ENCODE measurements at places on chromosomes 6 and 20. TPM values are rescaled to one million over a fixed set of nuclear protein-coding genes. Genes with fewer than 3 reads are reported as not detected.

The RAMACL gene
- polyA plus RNA-seq = 0.21 TPM

The CST5 gene
- polyA plus RNA-seq = not detected

The GSTA3 gene
- polyA plus RNA-seq = 2.5 TPM

The VPS16 gene
- polyA plus RNA-seq = 36.4 TPM

The PRELID3B gene
- polyA plus RNA-seq = 55.4 TPM

The BTNL2 gene
- polyA plus RNA-seq = 1.7 TPM

The FGD2 gene
- polyA plus RNA-seq = 3.1 TPM

The ATP6V1G2 gene
- polyA plus RNA-seq = 4.1 TPM

The SLC25A27 gene
- 145 TPM for polyA plus RNA-seq

The F13A1 gene
- polyA plus RNA-seq = 58.9 TPM

The BEND3 gene
- polyA plus RNA-seq = 7.1 TPM

The TFEB gene
- 10.6 TPM for polyA plus RNA-seq

DNA sequence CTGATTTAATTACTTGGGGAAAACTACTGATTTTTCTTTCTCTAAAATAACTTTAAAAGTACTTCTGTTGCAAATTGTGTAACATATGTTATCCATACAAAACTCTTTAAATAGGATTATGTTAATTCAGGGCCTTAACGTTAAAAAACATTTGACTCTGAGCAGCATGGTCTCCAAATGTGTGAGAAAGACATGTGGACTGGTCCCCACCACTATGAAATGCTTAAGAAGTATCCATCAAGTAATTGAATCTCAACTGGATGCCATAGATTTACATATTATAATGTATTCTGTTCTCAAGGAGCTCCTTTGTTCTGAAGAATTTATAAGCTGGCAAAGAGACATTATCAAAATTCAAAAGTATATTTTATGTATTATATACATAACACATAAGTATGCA is 130.8 kb upstream of the HEY2 start:
- DNase-seq = no peak

DNA sequence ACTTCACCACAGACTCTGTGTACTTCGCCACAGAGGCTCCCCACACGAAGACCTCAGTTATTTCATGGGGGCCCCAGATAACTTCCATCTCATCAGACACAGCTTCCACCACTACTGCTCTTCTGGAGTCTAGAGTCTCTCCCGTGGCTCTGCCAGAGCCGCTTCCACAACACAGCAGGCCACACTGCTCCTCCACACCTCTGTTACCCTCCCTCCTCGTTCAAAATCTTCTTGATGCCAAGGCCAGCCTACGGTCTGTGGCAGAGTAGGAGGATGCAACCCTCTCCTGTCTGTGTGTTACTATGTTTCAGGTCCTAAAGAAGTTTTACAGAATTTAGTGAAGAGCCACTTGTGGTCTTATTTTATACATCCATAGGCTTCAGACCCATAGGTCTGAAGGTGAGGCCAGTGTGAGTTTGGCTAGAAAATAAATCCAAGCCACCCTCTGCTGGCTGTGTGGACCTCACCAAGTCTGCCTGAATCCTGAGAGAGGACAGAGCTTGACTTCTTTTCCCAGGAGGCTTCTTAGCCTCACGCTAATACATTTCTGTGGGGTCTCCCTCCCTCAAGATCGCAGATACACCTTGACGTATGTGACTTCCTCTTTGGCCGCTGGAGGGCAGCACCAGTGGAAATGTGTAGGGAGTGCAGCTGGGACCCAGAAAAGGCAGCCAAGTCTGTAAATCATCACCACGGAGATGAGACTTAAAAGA is 197.7 kb downstream of the FAXC start:
- DNase-seq = no peak

- no peak for DNase-seq
Measured at GRCh38 chr6:151075527-151075926, 164.2 kb upstream of the AKAP12 start.

DNA sequence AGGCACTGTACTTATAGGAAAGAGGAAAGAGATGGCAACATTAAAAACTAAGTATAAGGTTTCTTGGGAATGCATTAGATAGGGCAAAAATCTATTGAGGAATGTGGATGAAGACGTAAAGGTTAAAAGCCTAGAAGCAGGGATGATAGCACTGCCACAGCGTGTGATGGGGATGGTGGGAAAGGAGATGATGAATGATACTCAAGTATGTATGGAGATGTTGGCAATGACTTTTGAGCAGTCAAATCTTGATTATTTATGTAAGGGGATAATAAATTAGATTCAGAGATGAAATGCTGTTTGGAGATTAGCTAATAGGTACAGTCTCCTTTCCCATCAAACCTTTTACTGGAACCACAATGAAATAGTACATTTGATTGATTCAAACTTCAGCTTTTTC is 432.8 kb downstream of the GRIK2 start:
- DNase-seq = no peak

GRCh38 chr6:166031275-166031674 is 136.4 kb downstream of the TBXT start:
- no peak for DNase-seq

- DNase-seq = no peak
Measured at GRCh38 chr20:45138561-45139300, 14.5 kb upstream of the WFDC12 start.

- no peak for DNase-seq
Measured at GRCh38 chr20:47024461-47024937, 129.9 kb downstream of the EYA2 start.

DNA sequence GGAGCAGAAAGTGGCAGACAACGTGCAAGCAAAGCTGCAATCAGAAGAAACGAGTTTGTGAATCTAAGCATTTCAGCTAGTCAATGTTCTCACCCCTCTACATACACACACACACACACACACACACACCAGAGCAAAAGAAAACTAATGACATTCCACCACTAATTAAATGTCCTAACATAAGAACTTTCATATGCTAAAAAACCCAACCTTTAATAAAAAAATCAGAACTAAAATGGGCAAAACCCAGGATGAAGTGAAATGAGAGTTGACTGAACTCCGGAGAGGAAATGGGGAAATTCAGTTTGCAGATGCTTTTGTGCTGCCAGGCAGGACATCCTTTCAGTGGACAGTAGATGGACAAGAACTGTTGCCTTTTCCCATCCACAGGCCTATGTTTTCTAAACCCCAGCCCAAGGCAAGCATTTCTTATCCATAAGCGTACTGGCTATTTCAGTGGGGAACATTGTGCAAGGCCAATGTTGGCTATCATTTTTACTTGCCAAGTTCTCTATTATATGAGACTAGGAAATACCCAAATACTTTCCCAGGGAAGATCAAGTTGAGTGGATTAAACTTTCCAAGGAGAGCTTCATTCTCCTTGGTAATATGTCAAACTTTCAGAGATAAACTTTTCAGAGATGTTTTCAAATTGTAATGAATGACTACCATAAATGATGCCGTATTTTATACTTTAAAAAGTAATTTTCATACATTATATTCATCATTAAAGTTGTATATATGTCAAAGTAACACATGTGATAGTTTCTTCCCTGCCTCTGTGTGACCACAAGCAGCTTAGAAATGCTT is 27.3 kb downstream of the RIN2 start:
- DNase-seq = no peak

DNA sequence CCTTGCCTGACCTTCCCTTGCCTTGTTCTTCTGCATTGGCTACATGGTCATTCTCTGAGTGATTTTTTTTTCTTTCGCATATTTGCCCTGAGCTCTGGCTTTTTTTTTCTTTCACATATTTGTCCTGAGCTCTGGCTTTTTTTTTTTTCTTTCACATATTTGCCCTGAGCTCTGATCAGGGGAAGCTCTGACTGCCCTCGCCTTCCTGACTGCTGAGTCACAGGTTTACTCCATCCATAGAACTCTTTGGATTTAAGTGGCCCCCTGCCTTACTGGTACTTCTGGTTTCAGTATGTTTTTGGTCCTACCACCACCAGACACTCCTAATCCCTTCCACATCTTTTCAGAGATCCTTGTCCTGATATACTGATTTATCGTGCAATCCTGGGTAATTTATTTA is 201.1 kb downstream of the OGFRL1 start:
- DNase-seq = no peak

GRCh38 chr20:45095805-45096238 is 5.1 kb downstream of the KCNS1 start:
- DNase-seq = peak; percentile 28

DNA sequence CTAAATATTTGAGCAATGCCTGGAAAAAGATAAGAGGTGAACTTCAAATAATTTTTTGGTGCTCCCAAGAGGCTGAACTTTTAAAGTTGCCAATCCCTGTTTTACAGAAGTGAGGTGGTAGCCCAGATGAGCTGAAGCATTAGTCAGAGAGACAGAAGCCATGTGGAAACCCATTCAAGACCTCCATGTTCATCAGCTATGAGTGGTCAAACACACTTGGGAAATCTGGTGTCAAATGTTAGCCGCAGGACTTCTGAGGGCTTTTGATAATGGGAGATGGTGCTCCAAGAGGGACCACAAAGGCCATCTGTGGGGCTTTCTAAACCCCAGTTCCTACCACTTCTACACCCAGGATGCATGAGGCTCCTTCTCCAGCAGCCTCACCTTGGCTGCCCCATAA is 77.5 kb upstream of the MRPS10 start:
- no peak for DNase-seq

GRCh38 chr6:91743756-91744155 is 1156.9 kb upstream of the MAP3K7 start:
- DNase-seq = no peak

DNA sequence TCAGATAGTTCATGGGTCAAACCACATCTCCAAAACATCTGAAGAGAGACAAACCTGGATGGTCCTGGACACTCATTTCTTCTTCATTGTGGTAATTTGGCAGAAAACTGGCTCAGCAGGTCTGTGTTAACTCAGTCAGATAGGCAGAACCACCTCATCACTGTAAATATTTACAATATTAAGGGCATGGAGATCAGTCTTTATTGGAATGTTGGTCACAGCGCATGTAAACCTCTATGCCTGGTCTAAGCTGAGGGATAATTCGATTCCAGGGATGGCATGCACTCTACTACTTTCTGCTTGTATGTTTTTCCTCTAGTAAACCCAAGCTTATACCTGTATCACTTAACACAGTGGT is 4.0 kb upstream of the TBC1D7 start:
- DNase-seq = no peak

DNA sequence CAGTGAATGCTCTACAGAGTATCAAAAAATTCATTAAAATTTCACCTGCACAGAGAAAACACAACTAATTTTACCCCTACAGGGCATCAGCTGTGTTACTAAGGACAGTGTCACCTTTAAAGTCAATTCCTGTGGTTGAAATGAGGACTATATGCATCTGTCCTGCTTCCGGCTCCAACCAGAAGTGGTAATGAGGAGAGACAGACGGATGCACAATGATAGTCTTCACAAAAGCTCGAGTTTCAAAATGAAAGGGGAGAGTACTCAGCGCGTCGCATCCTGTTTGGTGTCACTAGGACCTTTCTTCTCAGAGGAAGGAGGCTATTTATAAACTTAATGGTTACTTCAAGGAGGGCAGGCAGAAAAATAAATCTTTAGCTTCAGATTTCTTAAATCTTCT is 86.5 kb downstream of the LYRM4 start:
- peak; percentile 37 for DNase-seq

GRCh38 chr6:43901733-43902230 is 131.8 kb downstream of the VEGFA start:
- DNase-seq = no peak

DNA sequence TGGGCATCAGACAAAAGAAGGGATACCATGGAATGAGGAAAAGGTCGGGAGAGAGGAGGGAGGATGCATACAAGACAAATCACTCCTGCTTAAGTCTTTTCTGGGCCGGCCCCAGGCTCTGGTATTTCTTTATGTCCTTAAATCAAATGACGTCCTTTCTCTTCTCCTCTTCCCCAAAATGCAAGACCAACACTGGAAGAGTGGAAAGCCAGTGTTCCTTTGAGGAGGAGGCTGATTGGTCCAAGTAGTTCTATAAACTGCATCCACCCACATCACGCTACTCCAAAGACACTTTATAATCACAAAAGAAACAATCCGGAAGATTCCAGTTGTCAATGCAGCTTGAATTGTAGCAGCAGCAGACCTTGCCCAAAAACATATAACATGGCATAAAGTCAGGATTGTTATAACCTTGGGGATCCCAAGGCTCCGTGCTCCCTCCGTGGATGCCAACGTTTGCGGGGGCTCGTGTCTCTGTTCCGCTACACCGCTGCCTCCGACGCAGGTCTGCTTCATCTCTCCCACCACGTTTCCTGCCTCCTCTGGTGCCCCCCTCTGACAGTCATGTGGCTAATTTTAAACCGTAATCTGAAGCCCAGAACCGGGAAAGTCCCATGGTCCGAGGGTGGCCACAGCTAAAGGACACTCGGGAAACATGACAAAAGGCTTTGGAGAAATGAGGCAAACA is 47.1 kb downstream of the MCUR1 start:
- DNase-seq = peak; percentile 46

- DNase-seq = no peak
Measured at GRCh38 chr6:113671421-113671820, 185.7 kb upstream of the MARCKS start.

DNA sequence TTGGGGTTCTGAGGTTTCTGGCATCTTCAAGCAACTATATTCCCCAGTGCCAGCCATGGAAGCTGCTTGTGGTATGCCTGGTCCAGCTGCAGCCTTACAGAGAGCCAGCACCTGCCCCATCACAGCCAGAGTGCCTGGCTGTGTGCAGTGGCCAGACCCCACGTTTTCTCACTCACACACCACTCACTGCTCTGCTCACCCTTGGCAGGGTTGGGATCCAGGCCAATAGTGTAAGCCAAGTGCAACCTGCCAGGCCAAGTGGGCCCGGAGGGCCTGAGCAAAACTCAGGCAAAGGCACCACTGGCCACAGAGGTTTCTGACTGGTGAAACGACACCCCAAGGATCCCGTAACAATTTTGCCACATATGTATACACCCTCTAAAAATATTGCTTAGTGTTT is 67.9 kb upstream of the EYA4 start:
- DNase-seq = no peak

DNA sequence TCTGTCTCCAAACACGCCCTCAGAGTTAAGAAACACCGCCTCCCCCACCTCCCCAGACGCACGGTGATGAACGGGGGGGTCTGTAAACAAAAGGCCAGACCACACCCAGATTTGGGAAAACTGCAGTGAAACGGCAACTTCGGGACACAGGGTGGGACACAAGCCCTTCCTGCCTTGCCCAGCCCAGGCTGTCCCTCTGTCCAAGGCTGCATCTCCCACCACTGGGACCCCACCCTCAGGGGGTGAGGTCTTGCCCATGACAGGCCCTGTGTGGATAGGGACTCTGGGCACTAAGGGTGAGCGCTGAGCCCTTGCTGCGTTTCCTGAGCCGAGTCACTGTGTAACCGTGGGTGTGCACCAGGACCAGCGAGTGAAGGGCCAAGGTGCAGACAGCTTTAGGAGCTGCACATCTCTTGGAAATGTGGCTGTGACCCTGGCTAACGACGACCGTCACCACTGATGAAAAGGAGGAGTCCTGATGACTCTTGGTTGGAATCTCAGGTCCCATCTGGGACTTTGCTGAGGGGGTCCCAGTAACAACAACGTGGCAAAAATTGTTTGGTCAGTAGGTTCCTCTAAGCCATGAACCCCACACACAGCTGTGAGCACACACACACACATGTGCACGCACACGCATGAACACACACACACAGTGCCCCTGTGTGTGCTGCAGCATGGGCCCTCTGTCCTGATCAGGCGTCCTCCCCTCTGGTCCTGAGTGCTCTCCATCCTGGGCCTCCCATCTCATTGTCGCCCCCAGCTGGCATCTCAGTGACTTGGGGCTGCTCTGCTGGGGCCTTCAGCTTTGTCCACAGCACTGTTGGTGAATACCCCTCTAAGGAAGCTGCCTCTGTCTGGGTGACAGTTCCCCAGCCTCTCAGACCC is 100.6 kb downstream of the RAMACL start:
- no peak for DNase-seq

Measured in right lung (tissue), 10 donors.